ENCODE measurements at places on chromosomes 1 and 21.

GRCh38 chr1:28853093-28853742 lies 41.2 kb downstream of the OPRD1 start:
- no peak overlapping the region for H3K27ac ChIP-seq
- no peaks in the 10 kb centered on the region for H3K36me3 ChIP-seq
- DNase-seq, result no peak
- no peaks in the 10 kb centered on the region for H3K27me3 ChIP-seq
- no peak overlapping the region for H3K4me3 ChIP-seq
- no peaks in the 10 kb centered on the region for H3K4me1 ChIP-seq

- DNase-seq, result no peak
- H3K27me3 ChIP-seq, result no peaks in the 10 kb centered on the region
- peaks cover 4% of the 10 kb centered on the region for H3K4me1 ChIP-seq
- H3K4me3 ChIP-seq, result peak overlapping the region; percentile 53
These were observed 42.1 kb upstream of the ZNF496 start for GRCh38 chr1:247373721-247374141.

- no peak overlapping the region for H3K4me3 ChIP-seq
- DNase-seq, result no peak
- H3K27me3 ChIP-seq, result no peaks in the 10 kb centered on the region
- no peak overlapping the region for H3K27ac ChIP-seq
- H3K4me1 ChIP-seq, result peaks cover 2% of the 10 kb centered on the region
- H3K36me3 ChIP-seq, result no peaks in the 10 kb centered on the region
These were observed 325.9 kb upstream of the ADAMTS5 start for GRCh38 chr21:27292783-27293182.

DNA sequence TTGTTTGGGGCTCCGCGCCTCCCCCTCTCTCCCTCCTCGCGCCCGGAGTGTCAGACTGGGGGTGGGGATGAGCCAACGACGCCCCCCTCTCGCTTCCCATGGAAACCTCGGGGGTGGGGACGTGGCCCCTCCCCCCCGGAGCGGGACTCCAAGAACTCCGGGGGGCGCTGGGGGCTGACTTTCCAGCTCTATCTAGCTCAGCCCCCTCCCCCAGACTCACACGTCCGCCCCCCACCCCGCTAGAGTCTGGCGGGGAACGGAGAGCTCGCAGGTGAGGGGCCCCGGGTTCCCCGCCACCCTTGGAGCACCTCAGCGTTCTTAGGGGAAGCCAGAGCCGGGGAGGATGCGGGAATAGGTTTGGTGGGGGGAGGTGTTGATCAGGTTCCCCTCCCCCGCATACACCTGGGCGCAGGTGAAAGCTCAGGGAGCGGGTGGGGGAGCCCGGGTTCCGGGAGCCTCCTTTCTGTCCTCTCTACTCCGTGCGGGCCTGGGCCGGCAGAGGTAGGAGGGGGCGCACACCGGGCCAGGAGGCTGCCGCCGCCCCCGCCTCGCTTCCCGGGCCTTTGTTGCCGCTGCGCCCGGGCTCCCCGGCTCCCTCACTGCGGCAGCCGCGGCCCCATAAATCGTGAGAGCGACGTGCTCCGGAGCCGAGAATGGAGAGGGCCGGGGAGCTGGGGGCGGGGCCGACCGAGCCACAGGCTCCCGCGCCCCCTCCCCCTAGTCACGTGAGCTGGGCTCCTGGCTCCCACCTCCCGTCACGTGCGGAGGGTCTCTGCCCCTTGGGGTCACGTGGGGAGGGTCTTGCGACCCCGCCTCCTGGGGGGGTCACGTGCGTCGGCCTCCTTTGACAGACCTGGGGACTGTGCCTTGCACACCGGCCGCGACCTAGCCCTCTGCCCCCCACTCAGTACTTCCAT lies 1.9 kb downstream of the EFNA3 start:
- DNase-seq, result no peak
- no peak overlapping the region for H3K27ac ChIP-seq
- peak overlapping the region; percentile 56 for H3K4me3 ChIP-seq

- H3K4me3 ChIP-seq, result no peak overlapping the region
- no peaks in the 10 kb centered on the region for H3K4me1 ChIP-seq
- H3K27me3 ChIP-seq, result no peaks in the 10 kb centered on the region
- no peak overlapping the region for H3K27ac ChIP-seq
- H3K36me3 ChIP-seq, result no peaks in the 10 kb centered on the region
These were observed 174.9 kb downstream of the PIGK start for GRCh38 chr1:77044133-77044849.

- no peaks in the 10 kb centered on the region for H3K4me1 ChIP-seq
- H3K4me3 ChIP-seq, result no peak overlapping the region
- DNase-seq, result no peak
- H3K27ac ChIP-seq, result no peak overlapping the region
These were observed 5.2 kb upstream of the SH3GLB1 start for GRCh38 chr1:86699186-86699585.

DNA sequence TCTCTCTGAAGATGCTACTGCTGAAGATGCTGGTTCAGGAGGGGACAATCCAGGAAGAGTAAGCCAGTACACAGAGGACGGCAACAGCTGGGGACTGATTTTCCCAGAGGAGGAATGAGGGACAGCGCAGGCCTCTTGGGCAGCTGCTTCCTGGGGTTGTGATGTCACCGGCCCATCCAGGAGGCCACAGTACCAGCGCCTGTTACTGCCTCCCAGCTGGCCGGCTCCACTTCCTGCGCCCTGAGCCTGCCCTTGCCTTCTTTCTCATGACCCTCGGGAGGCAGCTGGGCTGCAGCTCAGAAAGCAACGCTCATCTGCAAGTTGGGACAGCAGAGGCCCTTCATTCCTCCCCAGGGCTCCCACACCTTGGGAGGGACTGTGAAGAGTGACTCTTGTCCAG lies 21.9 kb upstream of the ID3 start:
- peak overlapping the region; percentile 94 for H3K27ac ChIP-seq
- peaks cover 38% of the 10 kb centered on the region for H3K4me1 ChIP-seq
- H3K27me3 ChIP-seq, result no peaks in the 10 kb centered on the region
- no peak overlapping the region for H3K4me3 ChIP-seq
- peak; percentile 85 for DNase-seq

DNA sequence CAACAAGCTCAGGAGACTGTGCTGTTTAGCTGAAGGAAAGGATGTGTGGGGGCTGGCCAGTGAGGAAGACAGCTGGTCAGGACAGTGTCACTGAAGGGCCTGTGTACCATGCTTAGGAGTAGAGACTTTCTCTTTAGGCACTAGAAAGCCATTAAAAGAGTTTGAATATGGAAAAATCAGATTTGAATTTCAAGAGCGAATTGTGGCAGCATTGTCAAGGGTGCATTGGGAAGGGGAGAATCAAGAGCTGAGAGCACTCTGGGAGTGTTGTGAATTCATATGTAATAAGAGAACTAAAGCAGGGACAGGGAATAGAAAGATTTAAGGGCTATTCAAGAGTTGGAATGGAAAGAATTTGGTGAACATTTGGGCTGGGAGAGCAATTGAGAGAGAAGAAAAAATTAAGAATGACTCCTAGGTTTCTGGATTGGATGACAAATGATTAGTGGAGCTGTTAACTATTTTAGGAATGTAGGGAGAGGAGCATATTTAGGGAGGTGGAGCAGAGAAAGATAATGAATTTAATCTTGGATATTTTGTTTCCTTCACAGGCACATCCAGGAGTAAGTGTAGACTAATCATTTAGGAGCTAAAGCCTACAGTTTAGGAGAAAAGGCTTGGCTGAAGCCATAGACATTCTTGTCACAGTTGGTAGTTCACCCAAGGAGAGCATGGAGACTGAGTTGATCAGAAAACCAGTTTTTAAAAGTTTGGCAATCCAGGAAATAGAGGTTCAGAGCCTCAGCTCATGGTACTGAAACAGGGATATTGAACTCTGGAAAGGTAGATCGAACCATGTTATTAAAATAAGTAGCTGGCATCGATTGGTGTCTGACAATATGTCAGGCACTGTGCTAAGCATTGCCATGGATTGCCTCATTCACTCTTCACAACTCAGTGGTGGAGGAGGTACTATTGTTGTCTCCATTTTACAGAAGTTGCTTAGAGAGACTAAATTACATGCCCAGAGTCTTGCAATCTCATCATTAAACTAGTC lies 23.1 kb upstream of the TOR3A start:
- DNase-seq, result no peak
- H3K27ac ChIP-seq, result no peak overlapping the region
- H3K27me3 ChIP-seq, result no peaks in the 10 kb centered on the region
- no peaks in the 10 kb centered on the region for H3K4me1 ChIP-seq
- peaks cover 20% of the 10 kb centered on the region for H3K36me3 ChIP-seq

- DNase-seq, result no peak
- H3K4me1 ChIP-seq, result peaks cover 9% of the 10 kb centered on the region
- H3K4me3 ChIP-seq, result no peak overlapping the region
- no peaks in the 10 kb centered on the region for H3K36me3 ChIP-seq
- H3K27me3 ChIP-seq, result no peaks in the 10 kb centered on the region
These were observed 169.8 kb downstream of the C1orf21 start for GRCh38 chr1:184556665-184557064.

GRCh38 chr1:99599678-99600175 lies 46.2 kb upstream of the PALMD start:
- DNase-seq, result no peak
- H3K36me3 ChIP-seq, result no peaks in the 10 kb centered on the region
- H3K4me1 ChIP-seq, result no peaks in the 10 kb centered on the region
- H3K27me3 ChIP-seq, result no peaks in the 10 kb centered on the region
- no peak overlapping the region for H3K27ac ChIP-seq

GRCh38 chr1:112557385-112557784 lies 48.6 kb downstream of the WNT2B start:
- H3K4me3 ChIP-seq, result no peak overlapping the region
- no peak for DNase-seq
- H3K27me3 ChIP-seq, result no peaks in the 10 kb centered on the region
- H3K27ac ChIP-seq, result no peak overlapping the region
- H3K36me3 ChIP-seq, result peaks cover 28% of the 10 kb centered on the region

DNA sequence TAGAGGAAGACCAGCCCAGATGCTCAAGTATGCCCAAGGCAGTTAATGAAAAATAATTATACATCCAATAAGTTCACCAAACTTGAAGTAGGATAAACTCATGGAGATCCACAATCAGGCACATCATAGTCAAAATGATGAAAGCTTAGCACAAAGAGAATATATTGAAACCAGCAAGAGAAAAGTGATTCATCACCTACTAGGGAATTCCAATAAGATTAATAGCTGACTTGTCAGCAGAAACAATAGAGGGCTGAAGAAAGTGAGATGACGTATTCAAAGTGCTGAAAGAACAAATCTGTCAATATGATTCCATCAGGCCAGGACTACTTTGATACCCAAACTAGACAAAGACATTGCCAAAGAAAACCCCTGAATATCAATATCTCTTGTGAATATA lies 251.7 kb upstream of the BEND5 start:
- DNase-seq, result no peak
- no peak overlapping the region for H3K4me3 ChIP-seq
- H3K4me1 ChIP-seq, result no peaks in the 10 kb centered on the region
- no peak overlapping the region for H3K27ac ChIP-seq
- H3K27me3 ChIP-seq, result no peaks in the 10 kb centered on the region

GRCh38 chr1:215899901-215900300 lies 332.8 kb downstream of the KCTD3 start:
- H3K27ac ChIP-seq, result no peak overlapping the region
- DNase-seq, result no peak
- no peaks in the 10 kb centered on the region for H3K4me1 ChIP-seq
- H3K36me3 ChIP-seq, result no peaks in the 10 kb centered on the region

GRCh38 chr1:75529488-75529887 lies 81.4 kb downstream of the SLC44A5 start:
- H3K4me3 ChIP-seq, result no peak overlapping the region
- H3K4me1 ChIP-seq, result no peaks in the 10 kb centered on the region
- no peak overlapping the region for H3K27ac ChIP-seq
- H3K36me3 ChIP-seq, result no peaks in the 10 kb centered on the region

DNA sequence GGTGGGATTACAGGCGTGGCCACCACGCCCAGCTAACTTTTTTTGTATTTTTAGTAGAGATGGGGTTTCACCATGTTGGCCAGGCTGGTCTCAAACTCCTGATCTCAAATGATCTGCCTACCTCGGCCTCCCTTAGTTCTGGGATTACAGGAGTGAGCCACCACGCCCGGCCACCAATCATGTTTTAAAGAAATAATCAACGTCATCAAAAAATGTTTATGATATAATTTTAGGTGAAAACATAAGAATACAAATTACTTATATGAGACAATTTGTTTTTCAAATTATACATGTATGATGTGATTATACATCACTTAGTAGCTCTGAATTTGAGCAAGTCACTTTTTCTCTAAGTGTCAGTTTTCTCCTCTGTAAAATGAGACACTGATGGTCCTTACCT lies 31.6 kb upstream of the SSBP3 start:
- no peak for DNase-seq
- H3K27ac ChIP-seq, result no peak overlapping the region
- no peaks in the 10 kb centered on the region for H3K36me3 ChIP-seq
- H3K4me3 ChIP-seq, result no peak overlapping the region

DNA sequence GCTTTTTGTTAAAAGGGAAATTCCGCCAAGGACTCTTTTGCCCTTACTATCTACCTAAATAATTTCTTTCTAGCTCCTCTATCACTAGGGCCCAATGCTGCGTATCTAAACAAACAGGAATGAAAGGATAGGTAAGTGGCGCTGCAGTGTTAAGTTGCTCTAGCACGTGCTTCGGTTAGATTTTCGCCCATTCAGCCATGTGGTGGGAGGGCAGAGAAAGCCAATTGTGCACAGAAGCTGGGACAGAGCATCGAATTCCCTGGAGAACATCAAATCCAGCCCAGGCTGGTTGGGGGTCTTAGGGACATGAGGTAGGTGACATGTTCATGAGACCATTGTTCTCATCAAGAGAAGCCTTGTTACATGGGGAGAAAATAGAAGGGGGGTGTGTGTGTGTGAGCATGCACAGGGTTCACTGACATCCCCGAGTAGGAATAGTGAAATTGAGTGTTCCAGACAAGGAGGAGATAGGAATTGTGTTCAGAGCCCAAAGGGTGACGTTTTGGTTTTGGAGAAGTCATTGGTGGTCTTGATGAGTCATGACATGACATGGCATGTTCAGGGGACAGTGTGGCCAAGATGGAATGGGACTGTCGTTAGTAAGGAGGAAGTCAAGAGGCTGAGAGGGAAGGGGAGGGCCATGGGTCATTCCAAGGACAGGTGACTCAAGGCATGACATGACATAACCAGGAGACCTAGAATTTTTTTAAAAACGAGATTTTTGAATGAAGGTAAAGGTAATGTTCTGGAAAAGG lies 107.1 kb downstream of the TLR5 start:
- H3K27ac ChIP-seq, result no peak overlapping the region
- H3K27me3 ChIP-seq, result no peaks in the 10 kb centered on the region
- H3K4me1 ChIP-seq, result peaks cover 18% of the 10 kb centered on the region

DNA sequence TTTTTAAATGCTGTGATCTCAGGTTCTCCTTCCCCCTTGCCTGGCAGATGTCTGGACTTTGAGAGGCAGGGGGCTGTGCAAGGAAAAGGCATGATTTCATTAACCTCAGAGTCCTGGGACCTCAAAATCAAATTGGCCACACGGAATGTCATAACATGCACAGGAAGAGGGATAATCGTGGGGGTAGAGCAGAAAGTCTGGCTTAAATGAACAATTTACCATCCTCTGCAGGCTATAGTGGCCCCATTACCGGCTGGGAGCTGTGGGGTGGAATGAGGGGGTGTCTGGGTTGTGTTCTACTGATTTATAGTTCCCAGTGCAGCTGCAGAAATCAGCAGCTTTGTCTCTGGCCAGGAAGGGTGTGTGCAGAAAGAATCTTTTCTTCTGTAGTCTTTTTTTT lies 10.8 kb downstream of the OPRD1 start:
- no peaks in the 10 kb centered on the region for H3K36me3 ChIP-seq
- H3K4me3 ChIP-seq, result no peak overlapping the region
- DNase-seq, result no peak
- H3K27ac ChIP-seq, result no peak overlapping the region
- no peaks in the 10 kb centered on the region for H3K4me1 ChIP-seq

Measured in tibial artery (tissue), 4 donors.